Activated CD4-positive, alpha-beta T cell treated with anti-CD3 and anti-CD28 coated beads for 4 hours (primary cell): ENCODE measurements at places on chromosomes 4 and X.

- no peak for DNase-seq
Observed at GRCh38 chrX:106734827-106735226, 8.3 kb downstream of the RNF128 start.

GRCh38 chr4:54707406-54707805 is 49.6 kb downstream of the KIT start:
- no peak for DNase-seq

DNA sequence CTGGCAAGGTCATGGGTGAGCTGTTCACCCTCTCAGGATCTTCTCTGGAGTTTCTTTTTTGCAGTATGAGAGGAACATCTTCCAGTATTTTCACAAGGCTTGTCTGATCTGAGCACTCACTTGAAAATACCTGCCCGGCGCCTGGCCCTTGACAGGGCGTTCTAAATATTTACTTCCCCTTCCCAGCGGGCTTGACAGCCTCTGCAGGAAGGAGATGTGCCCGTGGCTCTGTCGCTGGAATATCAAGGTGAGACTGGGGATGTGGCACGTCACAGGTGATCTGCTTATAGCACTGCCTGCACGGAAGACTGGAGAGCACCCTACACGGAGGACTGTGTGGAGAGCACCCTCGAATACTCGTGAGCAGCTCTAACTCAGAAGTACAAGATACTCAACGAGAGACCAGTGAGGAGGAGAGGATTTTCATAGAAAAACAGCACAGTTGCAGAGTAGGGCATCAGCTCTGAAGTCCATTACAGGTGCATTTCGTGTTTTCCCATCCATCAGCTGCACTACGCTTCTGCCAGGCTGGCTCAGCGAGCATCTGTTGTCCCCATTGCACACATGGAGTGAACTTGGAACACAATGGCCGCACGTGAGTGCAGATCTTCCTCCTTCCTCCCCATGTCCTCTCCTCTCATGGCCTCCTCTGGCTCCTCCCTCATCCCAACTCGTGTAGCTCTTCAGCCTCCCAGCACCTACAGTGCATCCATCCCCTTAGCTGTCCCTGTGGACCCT is 32.1 kb downstream of the ZBTB49 start:
- no peak for DNase-seq

DNA sequence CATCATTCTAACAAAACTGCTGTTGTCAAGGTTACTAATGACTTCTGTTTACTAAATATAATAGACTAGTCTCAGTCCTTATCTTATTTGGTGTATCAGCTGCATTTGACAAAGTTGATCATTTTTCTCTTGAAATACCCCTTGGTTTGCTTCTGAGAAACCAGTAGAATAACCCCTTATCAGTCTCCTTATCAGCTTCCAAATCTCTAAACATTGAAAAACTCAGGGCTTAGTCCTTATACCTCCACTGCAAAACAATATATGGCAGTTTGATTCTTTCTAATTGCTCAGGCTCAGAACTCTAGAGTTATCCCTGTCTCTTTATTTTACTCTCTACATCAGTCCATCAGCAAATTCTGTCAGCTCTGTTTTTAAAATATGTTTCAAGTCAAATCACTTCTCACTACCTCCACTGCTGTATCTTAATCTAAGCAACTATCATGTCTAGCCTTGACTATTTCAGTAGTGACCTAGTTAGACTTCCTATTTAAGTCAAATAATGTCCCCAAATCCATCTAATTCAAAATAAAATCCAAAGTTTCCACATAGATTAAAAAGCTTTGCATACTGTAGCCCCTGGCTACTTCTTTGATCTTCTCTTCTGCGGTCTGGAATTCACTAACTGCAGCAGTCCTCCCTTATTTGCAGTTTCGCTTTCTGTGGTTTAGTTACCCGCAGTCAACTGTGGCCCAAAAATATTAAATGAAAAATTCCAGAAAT is 87.1 kb upstream of the NPNT start:
- DNase-seq = no peak

DNA sequence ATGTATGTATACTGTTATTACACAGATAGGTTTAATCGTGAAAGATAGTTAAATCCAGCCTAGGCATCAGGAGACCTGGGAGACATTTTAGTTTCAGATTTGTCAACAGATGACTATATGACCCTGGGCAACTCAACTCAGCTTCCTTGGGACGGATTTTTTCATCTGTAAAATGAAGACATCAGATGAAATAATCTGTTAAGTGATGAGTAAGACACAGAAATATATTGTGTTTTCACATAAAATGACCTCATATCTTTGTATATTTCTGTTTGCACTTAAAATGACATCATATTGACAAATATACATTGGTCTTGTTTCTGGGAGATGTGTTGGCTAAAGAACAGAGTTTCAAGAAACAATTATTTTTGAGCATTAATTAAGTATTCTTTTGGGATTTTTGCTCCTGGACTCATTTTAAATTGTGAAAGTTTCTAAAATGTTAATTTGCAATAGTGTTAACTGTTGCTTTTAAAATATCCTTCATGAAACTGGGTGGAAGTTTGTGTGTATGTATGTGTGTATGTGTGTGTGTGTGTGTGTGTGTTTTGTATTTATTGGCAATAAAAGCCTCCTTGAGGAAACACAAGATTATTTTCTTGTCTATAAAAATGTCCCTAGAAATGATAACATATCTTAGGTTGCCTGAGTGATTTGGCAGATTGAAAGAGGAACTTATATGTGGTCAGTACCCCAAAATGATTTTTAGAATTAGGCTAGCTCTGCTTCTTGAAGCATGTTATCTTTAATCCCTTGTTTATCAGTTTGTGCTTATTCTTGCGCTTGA is 29.1 kb upstream of the MMAA start:
- no peak for DNase-seq

DNA sequence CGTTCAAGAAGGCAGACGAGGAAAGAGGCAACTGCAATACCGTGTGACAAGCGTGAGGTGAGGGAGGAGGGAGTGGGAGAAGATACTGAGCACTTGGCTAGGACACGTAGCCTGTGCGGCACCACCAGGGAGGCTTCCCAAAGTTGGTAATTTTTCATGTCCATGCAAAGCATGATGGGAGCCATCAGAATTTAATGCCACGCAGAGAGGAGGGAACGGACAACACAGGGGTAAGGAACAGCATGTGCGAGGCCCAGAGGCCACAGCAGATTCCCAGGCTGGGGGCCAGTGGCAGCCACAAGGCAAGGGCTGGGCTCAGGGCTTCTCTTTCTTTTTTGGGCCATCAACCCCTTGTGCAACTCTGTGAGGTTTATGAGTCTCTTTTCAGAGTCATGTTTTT is 11.0 kb upstream of the CLDN24 start:
- no peak for DNase-seq

GRCh38 chrX:2679534-2680485 is 11.3 kb upstream of the CD99 start:
- DNase-seq = no peak

DNA sequence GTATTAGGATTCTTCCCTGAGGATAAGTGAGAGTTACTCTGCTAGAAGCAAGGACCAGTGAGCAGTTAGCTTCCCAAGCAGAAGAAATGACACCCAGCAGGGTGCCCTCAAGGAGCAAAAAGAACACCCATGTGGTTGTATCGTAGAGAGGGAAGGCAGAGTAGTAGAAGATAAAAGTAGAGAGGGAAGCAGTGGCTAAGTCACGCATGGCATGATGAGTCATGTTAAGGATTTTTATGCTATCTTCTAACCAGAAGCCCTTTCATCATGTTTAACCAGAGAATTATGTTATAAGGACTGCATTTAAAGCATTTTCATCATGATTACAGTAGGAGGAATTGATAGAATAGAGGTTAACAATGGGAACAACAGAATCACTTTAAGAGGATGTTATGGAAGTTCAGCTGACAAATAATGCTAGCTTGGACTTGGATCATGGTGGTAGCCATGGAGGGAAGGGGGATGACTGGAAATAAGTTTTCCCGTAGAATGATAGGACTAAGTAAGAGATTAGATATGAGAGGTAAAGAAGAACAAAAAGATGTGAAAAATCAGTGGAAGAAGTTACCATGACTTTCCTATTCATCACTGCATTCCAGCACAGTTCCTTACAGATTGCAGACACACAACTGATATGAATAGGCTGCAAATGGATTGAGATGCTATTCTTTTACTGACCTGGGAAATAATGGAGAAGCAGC is 383.5 kb upstream of the INTU start:
- DNase-seq = no peak

- no peak for DNase-seq
Observed at GRCh38 chrX:153638041-153638371, 9.0 kb upstream of the DUSP9 start.

DNA sequence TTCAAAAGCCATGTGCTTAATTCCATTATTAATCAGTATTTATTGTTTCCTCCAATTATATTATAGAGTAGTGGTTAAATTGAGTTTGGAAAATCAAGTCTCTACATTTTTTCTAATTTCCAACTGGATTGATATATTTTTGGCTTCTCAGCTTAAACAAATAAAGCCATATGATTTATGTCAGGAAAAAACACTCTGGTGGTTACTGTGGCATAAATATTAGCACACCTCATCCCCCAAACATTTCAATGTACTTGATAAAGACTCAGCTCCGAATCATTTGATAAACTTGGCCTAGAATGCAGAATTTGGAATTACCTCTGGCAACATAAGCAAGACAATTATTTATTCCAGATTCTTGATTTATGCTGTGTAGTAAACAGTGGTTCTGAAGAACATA is 2313.8 kb downstream of the ARAP2 start:
- DNase-seq = no peak

DNA sequence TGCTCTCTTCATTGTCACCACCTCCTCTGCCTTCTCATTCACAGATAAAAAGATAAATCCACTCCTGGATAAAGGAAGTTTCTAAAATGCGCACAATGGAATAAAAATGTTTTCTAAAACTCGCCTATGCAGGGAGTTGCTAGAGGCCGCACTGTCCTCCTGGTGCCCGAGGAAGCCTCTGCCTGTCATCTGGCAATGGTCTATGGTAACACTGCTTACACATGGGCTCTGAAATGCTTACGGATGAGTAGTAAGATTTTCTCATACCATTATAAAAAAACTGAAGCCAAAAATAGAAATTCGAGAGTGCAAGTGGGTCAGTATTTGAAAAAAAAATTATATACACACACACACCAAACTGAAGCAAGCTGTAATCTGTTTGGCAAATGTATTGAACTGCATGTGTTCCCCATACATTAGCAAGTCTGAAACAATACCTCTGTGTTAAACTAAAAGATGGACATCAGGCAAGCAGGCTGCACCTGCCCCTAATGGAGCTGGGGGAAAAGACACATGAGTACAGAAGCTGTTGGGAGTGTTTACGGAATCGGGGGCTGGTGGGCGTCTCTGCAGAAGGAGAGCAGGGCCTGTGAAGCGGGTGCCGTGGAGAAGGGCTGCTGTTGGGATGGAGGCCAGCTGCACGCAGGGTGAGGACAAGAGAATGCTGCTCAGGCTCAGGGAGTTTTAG is 103.3 kb upstream of the FAT1 start:
- DNase-seq = no peak

DNA sequence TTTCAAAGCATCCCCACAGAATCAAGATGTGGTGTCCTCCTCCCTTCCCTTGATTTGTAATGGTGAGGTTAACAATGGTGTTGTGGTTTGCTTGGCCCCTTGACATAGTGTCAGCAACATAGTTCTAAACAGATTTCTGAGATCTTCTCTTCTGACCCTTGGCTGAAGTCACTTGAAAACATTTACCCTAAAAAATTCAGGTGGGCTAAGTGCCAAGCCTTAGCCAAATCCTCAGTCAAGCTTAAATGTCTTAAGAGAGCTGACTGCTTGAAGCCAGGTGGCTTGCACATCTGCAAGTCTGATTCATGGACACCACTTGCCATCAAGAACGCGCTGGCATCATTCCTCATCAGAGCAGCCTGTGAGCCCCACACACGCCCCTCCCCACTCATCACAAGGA is 173.2 kb downstream of the MGST2 start:
- DNase-seq = no peak

DNA sequence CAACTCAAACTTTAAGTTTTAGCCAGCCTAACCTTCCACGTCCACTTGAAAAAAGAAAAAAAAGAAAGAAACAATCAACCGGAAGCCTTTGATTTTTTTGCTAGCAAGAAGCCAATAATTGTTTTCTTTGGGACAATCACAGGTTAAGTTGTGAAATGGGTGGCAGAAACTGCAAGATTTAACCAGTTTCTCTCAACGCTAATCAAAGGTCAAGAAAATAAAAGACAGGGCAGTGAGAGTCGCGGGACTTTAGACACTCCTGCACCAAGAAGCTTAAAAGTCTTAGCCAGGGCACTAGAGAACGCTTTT is 1.0 kb downstream of the ACSL1 start:
- DNase-seq = no peak

DNA sequence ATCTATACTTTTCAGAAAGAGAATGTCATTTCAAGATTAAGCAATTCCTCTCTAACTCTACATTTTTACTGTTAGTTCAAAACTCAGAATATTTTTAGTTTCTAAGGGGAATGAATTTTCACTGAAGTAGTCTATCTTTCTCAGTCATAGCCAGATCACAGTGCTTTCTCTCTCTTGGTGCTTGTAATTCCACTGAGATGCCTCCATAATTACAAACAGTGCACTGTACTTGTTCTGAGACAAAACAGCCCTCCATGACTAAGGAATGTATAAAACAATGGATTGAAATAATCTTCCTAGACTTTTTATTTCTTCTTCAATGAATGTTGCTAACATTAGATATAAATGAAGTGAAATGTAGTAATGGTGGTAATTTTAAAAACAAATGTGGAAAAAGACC is 603.2 kb upstream of the FAM241A start:
- DNase-seq = no peak

- no peak for DNase-seq
Observed at GRCh38 chr4:113623274-113623894, 138.2 kb downstream of the CAMK2D start.

DNA sequence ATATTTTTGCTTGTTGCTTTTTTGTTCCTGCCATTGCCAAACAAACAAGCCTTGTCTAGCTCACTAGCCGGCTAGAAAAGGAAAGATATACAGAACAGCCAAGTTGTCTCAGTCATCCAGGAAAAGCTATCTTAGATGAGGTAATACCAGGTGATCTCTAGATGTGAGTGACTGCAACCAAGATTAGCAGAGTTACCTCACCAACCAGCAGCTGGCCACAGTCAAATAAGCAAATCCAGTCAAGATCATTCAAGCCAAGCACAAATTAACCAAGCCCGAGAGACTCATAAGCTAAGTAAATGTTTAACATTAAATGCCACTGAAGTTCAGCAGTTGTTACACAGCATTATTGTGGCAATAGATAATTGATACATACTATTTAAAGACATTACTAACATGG is 108.6 kb downstream of the CENPC start:
- no peak for DNase-seq

DNA sequence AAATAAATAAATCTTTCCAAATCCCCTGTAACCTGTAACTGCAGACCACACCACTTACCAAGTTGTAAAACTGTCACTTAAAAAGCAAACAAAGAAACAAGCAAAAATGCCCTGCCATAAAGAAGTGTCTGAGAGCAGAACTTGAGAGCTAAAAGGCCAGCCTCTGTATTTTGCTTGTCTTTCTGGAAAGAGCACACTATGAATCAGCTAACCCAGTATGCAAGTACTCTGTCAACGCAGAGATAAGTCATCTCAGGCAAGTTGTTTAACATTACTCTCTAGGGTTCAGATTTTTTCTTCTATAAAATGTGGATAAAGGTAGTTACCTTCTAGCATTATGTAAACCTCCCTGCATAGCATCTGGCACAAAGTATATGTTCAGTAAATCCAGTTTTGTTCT is 134.8 kb downstream of the HS3ST1 start:
- DNase-seq = no peak
